ENCODE measurements at places on chromosomes 16 and 17.

GRCh38 chr16:2515180-2515851 lies 1.6 kb downstream of the ATP6V0C start:
- DNase-seq = no peak

DNA sequence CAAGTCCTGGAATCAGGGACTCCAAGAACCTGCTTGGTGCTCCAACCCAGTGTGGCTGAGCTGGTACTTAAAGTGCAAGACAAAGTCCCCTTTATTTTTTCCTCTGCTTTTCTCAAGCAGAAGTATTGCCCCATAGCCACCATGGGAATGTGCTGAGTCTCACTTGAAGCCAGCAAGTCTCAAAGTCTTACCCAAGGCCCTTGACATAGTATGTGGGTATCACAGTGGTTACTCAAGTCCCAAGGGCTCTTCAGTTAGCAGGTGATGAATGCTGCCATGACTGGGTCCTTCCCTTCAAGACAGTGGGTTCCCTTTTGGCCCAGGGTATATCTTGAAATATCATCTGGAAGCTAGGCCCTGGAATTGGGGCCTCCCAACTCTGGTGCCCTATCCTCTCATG lies 30.5 kb upstream of the GINS3 start:
- no peak for DNase-seq

DNA sequence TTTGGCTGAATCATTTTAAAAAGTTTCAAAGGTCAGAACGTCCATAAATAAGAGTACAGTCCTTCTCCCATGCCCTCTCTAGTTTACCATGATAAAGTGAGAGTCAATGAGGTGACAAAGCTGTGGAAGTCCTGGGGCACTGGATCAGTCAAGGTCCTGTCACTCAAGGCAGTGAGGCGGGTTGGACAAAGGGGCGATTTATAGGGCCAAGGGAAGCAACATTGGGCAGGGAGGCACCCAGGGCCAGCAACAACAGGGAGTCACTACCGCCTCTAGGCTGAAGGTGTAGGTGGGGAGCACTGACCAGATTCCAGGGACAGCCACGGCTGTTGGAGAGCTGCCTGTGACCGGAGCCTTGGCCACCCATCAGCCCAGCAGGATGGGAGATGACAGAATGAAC lies 28.6 kb upstream of the DYNLL2 start:
- no peak for DNase-seq

DNA sequence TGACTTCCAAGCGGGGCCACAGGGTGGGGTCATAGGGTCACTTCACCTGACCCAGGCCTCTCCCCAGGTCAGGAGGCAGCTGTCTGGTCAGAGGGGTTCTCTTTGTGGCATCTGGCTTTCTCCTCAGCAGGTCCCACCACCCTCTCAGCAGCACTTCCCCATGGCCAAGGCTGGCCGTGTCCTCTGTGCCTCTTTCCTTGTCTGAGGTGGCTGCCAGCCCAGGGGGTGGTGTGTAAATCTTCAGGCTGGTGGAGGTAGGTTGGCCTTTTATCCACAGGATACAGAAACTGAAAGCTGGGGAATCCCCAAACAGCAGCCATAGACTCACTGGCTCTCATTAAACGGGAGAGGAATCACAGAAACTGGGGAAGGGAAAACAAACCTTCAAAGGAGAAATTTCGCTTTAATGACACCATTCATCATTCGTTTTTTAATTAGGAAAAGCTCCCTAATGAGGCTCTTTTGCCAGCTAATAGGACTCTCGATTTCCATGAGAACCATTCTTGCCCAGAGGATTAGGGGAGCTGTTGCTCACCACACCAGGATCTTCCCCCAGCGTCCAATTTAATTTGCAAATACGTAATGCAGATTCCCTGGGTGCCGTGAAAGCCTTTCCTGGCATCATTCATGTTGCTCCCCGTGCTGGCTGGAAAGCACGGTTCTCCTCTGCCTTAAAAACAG lies 18.0 kb downstream of the C17orf75 start:
- peak; percentile 7 for DNase-seq

DNA sequence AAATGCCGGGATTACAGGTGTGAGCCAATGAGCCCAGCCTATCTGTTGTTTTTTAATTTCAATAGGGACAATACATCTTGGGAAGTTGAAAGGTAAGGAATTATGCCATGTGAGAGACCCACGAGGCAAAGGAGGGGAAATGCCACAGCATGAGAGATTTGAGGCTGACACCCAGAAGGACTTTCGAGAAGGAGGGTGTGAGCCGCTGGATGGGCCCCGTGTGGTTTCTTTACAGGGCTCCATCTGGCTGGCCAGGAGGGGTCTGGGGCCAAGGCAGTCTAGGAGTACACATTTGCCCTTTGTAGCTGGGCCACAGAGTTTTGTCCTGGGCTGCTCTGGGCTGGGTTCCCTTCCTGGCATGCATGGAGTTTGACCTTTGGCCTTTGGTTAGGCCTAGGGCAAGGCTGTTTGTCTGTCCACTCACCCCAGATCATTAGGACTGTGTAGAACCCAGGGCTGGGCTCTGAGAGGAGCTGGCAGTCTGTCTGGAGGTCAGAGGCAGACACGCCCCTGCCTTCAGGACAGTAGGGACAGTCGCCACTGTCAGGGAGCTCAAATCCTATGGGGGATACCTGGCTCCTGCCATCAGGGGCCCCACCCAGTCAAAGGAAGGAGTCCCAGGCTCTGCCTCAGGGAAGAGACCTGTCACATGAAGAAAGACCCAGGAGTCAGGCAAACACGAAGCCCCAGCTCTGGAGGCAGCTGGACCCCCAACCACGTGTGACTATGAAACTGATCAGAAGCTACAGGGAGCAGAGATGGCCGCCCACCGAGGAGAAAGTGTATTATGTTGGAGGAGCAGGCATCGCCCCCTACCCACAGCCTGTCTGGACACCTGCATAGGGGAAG lies 24.2 kb upstream of the NXPH3 start:
- no peak for DNase-seq

- DNase-seq = no peak
Observed at GRCh38 chr16:85266857-85267256, 154.6 kb upstream of the CIBAR2 start.

DNA sequence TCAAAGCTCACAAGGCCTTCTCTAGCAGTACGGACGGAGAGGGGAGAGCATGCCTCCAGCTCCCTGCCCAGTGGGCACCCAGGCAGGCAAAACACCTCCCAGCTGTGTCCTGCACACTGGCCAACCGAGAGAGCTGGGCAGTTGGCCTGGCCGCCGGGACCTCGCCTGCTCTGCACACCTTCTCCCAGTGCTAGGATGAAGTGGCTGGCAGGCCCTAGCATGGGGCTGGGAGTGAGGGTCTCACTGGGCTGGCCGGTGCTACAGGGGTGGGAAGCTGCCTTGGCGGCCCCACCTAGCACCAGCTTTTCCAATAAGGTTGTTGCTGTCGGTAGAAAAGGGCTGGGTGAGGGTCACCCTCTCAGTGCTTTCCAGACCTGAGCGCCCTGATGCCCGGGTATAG lies 60.2 kb downstream of the SDK2 start:
- no peak for DNase-seq

DNA sequence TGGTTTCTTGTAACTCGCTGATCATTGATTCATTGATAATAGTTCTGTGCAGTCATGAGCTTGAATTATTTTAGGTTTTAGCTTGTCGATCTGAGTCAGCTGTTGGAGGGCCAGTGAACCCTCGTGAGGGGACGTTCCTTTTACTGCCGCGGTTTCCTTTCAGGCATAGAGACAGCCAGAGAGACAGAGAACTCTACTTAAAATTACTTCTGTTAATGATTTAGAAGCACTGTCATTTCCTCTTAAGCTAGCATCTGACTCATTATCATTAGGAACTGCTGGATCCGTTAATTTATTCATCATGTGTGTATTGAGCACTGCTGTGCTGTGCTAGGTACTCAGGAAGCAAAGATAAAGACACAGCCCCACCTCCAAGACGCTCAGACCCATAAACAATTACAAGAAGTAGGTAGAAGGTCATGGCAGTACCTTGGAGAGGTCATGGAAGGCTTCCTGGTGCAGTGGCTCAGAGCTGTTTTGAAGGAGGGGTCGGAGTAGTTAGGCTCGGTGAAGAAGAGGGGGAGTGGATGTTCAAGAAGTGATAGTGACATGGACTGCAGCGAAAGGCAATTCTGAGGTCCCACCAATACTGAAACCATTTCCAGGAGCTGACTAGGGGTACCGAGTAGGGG lies 3.3 kb downstream of the PGS1 start:
- peak; percentile 71 for DNase-seq

DNA sequence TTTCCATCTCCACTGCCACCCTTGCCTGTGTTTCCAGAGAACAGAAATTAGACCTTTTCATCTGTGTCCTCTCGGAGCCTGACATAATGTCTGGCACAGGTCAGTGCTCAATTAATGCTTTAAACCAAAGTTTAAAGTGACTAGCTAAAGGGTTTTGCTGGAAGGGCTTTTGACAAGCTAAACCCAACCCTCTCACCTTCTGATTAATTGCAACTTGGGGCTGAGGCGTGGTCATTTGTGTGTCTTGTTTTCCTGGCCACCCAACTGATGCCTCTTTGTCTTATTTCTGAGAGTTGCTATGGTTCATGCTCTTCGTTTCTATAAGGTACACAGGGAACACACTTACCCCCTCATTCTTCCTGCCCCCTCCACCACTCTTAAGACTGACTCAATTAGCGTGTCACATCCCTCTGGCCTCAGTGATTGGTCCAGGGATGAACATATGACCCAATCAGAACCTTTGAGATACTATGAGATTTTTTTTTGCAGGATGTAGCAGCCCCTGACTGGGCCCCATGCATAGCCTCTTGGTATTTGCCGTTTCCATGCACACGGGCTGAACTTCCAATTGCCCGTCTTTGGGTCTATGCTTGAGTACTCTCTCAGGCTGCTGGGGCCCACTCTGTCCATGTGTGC lies 15.8 kb upstream of the BRD7 start:
- no peak for DNase-seq

DNA sequence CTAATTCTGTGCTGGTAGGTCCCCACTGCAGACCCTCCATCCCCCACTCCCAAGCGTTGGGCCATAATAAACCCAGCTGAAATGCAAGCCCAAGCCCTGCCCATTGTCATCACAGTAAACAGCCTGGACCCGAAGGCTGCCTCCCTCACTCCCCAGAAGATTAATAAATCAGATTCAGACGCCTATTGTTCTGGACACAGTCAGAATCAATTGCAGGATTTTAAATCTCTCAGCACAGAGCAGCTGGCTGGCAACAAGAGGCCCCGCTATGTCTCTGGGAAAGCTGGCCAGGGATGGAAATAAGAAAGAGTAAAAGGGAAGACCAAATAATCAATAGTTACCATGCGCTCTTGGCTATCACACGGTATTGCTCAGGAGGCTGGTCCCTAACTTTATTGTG lies 93.9 kb downstream of the C17orf67 start:
- DNase-seq = no peak

- DNase-seq = no peak
Observed at GRCh38 chr16:17271687-17272086, 199.1 kb downstream of the XYLT1 start.

GRCh38 chr16:48125888-48126287 lies 29.9 kb downstream of the ABCC12 start:
- no peak for DNase-seq

GRCh38 chr17:41796121-41796895 lies 9.8 kb upstream of the JUP start:
- DNase-seq = no peak

GRCh38 chr16:11481987-11482386 lies 104.7 kb downstream of the LITAF start:
- no peak for DNase-seq

DNA sequence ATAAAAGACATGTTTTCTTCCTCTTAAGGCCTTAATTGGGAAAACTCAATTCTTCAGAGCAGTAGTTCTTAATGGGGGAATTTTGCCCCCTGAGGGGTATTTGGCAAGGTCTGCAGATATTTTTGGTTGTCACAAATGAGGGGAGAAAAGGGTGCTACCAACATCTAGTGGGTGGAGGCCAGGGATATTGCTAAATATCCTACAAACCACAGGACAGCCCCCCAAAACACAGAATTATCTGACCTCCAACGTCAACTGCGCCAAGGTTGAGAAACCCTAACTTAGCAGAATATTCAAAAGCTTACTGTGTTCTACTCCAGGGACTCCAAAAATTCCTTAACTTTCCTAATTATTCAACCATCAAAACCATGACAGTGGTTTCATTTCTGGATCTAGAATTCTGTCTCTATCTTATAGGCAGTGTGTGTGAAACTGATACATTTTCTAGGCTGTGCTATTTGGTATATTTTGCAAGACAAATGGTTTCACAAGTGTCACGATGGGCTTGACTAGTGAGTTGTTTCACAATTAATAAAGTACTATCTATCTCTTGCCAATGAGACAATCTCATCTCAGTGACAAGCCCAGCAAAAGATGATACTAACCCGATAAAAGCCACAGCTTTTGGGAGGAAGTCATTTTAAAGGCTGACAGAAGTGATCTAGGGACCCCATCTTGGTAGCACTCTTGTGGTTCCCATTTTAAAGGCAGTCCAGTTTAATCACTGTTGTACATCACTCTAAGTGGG lies 14.7 kb downstream of the TXNDC11 start:
- DNase-seq = no peak

DNA sequence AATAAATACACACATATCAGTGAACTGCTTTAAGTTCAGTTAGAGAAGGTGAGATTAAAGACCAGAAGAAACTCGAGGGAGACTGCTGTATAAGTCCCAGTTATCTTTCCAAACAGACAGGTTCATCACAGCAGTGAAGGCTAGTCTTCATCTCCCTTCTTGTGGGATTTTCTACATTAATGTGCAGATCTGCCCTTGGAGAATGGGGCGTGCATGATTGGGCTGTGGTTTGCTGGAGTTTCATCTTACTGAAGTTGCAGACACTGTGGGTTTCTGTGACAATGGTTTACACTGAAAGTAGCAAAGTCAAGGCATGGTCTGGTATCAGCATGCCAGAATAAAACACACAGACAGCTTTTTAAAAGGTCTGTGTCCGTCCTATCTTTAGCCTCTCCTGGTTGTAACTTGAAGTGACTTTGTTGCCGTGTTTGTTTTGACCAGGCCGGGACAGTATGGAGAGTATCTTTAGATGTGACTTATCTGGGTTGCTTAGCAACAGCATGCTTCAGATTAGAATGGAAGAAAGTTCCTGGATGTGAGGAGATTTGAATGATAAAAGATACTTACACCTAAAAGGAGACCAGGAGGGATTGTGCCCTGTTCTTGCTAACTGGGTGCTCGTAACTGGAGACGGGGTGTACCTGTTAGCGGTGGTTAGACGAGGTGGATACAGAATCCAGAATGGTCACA lies 16.1 kb downstream of the NAA60 start:
- DNase-seq = no peak

- DNase-seq = no peak
Observed at GRCh38 chr17:42274253-42274542, 2.0 kb downstream of the STAT5B start.

- DNase-seq = no peak
Observed at GRCh38 chr17:67520252-67520906, 143.3 kb downstream of the PITPNC1 start.

GRCh38 chr17:83008526-83008925 lies 70.9 kb upstream of the METRNL start:
- no peak for DNase-seq
